ENCODE measurements at places on chromosomes 3 and 15.

DNA sequence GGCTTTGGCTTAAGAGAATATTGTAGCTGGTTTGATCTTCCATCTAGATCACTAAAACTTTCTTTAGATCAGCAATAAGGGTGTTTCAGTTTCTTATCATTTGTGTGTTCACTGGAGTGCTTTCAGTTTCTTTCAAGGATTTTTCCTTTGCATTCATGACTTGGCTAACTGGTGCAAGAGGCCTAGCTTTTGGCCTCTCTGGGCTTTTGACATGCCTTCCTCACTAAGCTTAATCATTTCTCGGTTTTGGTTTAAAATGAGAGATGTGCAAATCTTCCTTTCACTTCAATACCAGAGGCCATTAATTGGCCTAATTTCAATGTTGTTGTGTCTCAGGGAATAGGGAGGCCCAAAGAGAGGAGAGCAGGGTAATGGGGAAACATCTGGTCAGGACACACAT is 30.3 kb upstream of the CCNB2 start:
- no peak for DNase-seq

- DNase-seq = no peak
Observed at GRCh38 chr3:134827213-134827612, 32.2 kb downstream of the EPHB1 start.

- DNase-seq = no peak
Observed at GRCh38 chr3:159390656-159391212, 588.9 kb downstream of the MFSD1 start.

DNA sequence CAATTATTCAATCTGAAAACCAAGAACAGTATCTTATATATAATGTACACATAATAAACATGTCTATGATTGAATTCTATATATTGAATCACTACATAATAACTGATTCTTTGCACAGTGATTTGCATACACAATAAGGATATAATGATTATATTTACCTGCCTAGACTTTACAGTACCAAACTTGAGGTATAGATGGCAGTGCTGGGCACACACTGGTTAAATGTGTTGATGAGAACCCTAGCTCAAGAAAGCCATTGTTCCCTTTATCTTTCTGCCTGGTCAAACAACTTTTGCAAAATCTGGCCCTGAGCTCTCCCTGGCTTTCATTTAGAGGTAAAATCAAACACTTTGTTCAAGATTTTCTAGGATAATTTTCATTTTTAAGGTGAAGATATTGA is 697.7 kb downstream of the TUSC7 start:
- DNase-seq = no peak

Data from GOT3 (cell line).